Stimulated activated naive CD4-positive, alpha-beta T cell (primary cell): ENCODE measurements at places on chromosomes 1 and 21.

DNA sequence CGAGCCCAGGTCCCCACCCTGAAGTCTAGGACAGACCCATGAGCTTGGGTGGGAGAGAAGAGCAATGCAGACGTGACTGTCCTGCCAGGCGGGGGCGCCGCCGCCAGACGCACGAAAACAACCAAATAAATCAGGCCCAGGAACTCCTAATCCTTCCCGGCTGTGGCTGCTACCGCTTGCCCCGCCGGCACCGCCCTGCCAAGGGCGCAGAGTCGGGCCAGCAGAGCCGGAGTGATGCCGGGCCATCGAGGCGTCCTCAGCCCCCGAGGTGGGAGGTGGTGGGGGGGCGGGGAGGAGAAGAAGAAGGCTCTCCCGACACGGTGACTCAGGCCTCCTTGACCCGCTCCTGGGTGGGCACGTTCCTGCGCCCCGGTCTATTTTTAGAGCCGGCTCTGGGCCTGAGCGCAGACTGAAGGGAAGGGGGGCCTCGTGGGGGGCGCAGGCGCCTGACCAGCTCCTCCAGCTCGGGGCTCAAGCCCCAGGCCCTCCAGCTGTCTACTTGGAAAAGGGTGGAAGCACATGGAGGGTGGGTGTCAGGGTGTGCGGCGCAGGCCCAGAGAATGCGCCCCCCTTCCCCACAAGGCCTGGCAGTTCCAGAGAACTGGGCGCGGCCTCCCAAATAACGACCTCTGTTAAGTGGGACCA is 10.7 kb upstream of the COL16A1 start:
- peak; percentile 22 for DNase-seq

- no peak for DNase-seq
These were observed 7.2 kb downstream of the FPGT start for GRCh38 chr1:74205266-74205665.

GRCh38 chr1:188269956-188270355 is 1441.2 kb downstream of the PLA2G4A start:
- DNase-seq, result no peak

- DNase-seq, result no peak
These were observed 52.0 kb upstream of the STUM start for GRCh38 chr1:226496453-226497015.

DNA sequence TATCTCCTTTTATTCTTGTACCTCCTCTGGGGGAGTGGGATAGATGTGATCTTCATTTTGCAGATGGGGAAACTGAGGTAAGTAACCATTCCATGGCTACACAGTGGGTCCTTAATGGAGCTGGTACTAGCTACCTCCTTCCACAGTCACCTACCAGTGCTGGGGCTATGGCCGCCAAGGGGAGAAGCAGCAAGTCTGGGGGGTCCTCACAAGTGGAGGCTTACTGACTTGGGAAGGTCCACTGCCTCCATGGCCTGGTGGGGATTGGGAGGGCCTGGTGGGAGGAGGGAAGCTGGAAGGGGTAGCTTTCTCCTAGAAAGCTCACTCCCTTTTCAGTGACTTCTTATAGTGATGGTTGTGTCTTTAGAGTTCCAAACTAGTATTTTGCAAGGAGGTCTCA is 5.9 kb upstream of the FOXO6 start:
- no peak for DNase-seq

DNA sequence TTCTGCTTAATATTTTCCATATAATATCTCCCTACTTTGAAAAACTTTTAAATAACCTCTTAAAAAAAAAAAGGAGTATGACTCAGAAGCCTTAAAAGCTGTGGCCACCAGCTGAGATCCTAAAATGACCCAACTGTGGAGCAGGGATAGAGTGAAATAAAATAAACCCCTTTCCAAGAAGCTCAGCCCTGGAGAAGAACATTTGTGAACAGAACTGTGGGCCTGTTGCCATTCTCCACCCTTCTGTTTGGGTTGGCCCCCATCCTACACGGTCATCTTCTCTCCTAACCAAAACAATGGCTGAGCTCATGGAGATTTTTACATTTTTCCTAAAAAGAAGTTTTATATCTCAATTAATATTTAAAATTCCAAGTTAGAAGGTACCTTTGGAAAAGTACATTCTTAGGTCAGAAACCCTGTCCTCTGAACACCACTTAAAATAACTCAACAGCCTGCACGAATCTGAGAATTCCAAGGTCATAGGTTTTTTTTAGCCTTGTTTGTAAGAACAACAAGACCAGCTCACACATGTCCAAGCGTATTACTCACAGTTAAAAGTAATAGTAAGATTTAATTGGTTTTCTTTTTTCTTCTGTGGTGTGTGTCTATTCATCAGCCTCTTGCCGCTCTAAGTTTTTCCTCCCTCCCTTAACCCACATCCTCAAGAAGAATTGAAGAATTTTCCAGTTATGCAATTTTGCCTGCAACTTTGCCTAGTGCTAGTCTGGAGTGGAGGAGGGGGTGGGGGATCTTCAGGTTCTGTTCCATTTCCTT is 107.7 kb upstream of the ERRFI1 start:
- no peak for DNase-seq

DNA sequence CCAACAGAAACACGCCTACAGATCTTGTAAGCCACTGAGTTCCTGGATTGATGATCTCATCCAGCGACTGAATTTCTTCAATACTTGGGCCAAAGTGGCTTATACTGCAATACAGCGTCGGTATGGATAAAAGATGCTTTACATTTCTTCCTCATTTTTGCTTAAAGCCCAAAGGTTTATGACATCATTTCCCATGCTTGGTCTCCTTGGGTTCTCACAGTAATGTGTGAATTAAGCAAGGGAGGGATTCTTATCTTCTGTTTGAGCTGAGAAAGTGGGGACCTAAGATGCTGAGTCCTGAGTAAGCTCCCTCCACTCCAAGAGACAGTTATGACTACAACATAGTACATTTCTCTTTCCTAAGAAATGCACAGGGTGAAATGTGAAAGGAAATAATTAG is 39.5 kb downstream of the LBR start:
- no peak for DNase-seq
